ENCODE measurements at places on chromosomes 5 and 9. TPM values are rescaled to one million over a fixed set of nuclear protein-coding genes. Genes with fewer than 3 reads are reported as not detected.

DNA sequence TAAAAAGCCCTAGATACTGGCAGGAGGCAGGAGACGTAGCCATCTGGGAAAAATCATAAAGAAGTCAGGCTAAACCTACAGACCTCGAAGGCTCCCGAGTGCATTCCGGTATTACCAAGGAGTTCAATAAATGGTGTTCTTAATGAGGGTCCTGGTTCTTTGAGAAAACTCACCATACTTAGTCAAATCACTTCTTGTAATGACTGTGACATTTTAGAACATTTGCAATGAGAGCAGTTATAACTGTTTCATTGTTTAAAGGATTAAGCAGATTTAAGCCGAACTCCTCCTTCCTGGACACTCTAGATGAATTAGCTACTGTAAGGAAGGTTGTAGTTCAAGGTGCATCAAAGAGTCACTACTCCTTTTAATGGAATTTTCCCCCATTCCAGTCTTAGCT, 67.8 kb downstream of the EFNA5 start:
- DNase-seq = no peak

- DNase-seq = no peak
Measured at GRCh38 chr5:171825051-171825450, 39.4 kb downstream of the SMIM23 start.

GRCh38 chr5:112063856-112064255, 306.9 kb upstream of the NREP start:
- DNase-seq = no peak

- no peak for DNase-seq
Measured at GRCh38 chr5:177355868-177356168, 1.9 kb upstream of the RGS14 start.

Gene PCDHA6
- total RNA-seq = 0.23 TPM
